ENCODE measurements at places on chromosomes 13 and 19.

- no peak for DNase-seq
These were observed 15.2 kb downstream of the BIVM start for GRCh38 chr13:102814025-102814607.

GRCh38 chr13:25217023-25217885 lies 45.2 kb upstream of the AMER2 start:
- no peak for DNase-seq

DNA sequence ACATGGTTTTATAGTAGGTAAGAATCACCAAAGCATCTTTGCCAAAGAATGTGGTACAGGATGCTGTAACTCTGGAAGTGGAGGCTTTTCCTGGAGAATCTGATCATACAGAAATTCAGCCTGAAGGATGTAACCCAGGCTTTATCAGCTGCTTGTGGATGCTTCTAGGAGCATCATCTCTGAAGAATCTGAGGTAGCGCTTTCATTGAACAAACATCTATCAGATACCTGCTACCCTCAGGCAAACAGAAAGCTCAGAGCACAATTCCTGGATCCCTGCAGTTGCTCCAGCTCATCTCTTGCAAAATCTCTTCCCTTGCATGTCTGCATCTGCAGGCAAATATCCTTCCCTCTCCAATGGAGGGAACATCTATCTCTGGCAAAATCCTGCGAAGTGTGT lies 9.3 kb downstream of the FAM124A start:
- DNase-seq = no peak

DNA sequence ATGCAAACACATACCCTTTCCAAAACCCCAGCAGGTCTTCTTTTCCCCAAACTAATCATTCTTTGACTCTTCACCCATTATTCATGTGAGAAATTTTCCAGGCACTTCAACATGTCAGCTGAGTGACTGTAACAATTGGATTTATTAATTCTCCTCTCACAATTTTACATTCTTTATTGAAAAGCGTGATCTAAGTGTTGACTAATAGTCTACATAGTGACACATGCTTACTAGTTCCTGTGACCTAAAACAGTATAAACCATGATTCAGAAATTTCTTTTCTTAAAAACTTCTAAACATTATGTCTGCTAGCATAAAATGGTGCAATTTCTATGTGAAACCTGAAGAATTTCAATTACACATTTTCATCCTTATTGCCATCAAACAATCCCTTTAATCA lies 532.3 kb downstream of the GPC5 start:
- no peak for DNase-seq

GRCh38 chr13:22176968-22177520 lies 506.2 kb downstream of the FGF9 start:
- no peak for DNase-seq

GRCh38 chr19:51372021-51372648 lies 319 bp downstream of the NKG7 start:
- no peak for DNase-seq

DNA sequence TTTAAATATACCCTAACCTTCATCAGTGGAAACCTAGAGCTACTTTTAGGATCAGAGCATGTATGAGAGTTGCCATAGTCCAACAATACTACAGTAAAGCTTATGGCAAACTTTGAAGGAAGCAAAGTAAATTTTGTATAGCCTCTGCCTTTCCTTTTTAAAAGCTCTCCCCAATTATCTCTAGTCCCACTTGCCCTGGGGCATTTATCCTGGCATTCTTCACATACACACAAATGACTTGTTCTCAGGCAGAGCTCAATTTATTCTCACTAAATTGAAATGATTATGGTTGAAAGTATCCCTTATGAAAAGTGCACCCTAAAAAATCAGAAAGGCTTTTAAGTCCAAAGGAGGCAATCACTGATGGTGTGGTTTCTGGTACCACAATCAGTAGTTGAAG lies 94.1 kb upstream of the UFM1 start:
- no peak for DNase-seq

GRCh38 chr19:20038358-20039202 lies 725 bp downstream of the ZNF682 start:
- DNase-seq = no peak

- DNase-seq = no peak
These were observed 235.6 kb downstream of the SHISA2 start for GRCh38 chr13:25816239-25816638.

GRCh38 chr19:49976496-49976895 lies 15.5 kb upstream of the SIGLEC11 start:
- DNase-seq = no peak

DNA sequence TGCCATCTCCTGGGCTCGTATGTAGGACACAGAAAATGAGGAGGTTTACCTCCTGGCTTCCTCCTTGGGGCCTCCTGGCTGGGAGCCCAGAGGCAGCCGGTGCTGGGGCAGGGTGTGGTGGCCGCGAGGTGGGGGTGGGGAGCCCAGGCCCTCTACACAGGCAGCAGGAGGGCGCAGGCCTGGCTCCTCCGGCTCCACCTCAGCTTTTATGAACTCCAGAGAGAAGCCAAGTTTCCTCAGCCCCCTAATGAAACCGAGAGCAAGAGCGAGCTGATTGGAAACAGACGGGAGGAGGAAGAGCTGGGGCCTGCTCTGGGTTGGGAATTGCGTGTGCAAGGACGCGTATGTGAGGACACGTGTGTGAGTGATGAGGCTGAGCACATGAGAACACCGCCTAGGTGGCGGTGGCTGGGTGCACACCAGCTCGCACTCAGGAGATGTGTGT lies 23.1 kb downstream of the LYL1 start:
- peak; percentile 83 for DNase-seq

DNA sequence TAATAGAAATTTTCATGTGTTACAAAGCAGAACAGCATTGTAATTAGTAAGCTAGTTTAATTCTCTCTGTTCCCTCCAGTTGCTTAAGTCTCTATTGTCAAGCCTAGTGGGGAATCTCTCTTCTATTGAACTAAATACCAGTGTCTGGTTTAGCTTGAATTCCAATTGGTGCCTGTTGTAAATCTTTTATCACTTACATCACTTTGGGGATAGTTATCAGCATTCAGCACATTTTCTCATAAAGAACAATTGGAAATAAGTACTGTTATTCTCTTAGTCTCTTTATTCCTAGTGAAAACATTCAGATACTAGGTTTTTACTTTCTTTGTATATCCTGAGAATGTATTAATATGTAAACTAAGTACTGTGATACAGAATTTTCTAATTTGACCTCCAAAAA lies 25.2 kb downstream of the IPO5 start:
- no peak for DNase-seq

- no peak for DNase-seq
These were observed 22.5 kb downstream of the DHRS12 start for GRCh38 chr13:51781246-51782022.

GRCh38 chr19:43469160-43469480 lies 3.7 kb upstream of the LYPD3 start:
- no peak for DNase-seq

DNA sequence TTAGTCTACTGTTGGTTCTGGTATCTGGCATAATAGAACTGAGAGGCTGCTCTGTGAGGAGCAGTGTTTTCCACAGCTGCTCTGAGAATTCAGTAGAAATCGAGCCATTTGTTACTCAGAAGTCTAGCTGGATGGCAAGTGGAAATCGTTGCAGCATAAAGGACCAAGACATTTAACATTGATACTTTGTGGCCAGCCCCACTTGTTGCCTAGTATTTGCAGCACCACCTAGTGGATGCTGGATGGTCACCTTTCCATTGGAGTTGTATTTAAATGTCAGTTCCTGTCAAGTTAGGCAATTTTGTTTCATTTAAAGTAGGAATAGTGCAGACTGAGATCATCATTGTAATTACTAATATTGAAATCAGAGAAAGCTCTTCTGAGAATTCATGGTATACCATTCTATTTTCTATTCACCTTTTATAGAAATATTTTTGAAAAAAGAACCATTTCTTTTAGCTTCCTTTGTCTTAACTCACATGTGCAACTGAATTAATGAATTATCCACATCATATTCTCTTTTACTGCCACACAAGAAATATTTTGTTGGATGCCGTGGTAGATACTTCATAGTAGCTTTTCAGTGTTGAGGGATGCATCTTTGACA lies 64.6 kb downstream of the PDS5B start:
- DNase-seq = no peak

DNA sequence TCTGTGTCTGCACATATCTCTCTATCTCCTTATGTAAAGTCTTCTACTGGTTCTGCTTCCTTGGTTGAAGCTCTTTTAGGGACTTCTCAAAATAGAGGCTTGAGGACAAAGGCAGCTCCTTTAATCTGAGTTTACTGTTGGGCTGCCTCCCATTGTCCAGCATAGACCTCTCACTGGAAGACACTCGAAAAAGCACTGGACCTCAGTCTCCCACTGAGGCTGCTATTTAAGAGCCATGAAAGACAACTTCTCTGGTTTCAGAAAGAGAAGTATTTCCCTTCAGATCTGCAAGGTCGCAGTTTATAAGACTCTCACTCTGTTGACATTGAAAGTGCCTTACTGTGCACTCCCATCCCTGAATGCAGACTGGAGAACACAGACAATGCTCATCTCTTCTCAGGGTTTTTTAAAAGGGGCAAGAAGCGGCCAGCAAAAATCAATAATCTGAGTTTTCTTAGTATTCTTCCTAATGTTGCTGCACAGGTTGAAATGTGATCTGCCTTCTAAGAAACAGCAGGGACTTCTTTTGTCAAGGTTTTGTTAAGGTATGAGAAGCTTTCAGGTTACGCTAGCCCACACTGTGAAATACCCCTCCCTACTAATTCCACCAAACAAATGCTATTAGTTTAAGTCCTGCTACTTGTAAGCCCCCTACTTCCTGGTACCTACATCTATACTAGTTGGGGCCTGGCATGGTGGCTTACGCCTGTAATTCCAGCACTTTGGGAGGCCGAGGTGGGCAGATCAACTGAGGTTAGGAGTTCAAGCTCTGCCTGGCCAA lies 450.0 kb upstream of the SLC10A2 start:
- DNase-seq = no peak

- no peak for DNase-seq
These were observed at the start of gene KLK1 for GRCh38 chr19:50823389-50824042. Gene KLK1 (minus strand): TSS chr19:50823787. CDS start chr19:50823748, 39 bp downstream.

- DNase-seq = no peak
These were observed 22.7 kb downstream of the HPN start for GRCh38 chr19:35063940-35064818.

- DNase-seq = no peak
These were observed 204.0 kb upstream of the GPR12 start for GRCh38 chr13:26964278-26965250.

DNA sequence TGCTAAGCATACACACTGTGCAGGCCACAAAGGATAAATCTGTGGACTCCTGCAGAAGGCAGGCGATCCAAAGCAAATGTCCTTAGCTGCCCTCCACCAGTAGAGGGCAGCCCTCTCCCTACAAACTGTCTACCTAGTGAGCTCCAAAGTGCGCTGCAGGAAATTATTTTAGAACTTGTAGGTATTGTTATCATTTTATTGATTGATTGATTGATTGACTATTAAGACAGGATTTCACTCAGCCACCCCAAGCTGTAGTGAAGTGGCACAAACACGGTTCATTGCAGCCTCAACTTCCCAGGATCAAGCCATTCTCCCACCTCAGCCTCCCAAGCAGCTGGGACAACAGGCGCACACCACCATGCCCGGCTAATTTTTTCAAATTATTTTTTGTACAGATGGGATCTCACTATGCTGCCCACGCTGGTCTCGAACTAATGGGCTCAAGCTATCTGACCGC lies 37.3 kb downstream of the RNF6 start:
- DNase-seq = peak; percentile 62

GRCh38 chr19:6481541-6482342 lies at the start of gene DENND1C:
Gene DENND1C (minus strand): TSS chr19:6481787. CDS start chr19:6481695, 92 bp downstream.
- DNase-seq = no peak

GRCh38 chr13:110037925-110038573 lies 251.7 kb upstream of the IRS2 start:
- DNase-seq = no peak

DNA sequence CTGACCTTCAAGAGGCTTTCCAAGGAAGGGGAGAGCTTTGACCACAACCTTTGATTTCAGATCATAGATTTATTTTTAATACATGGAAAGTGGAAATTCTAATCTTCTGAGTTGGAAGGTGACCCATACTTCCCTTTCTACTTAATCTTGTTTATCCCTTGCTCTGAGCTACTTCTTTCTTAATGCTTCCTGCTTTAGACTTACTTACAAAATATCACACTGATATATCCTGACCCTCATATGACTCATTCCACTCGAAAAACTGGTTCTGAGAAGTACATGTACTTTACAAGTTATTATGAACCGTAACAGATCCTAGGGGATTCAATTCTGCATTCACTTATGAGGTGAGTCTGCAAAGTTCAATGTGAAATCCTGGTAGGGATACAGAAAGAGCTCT lies 76.2 kb upstream of the IRS2 start:
- DNase-seq = no peak

DNA sequence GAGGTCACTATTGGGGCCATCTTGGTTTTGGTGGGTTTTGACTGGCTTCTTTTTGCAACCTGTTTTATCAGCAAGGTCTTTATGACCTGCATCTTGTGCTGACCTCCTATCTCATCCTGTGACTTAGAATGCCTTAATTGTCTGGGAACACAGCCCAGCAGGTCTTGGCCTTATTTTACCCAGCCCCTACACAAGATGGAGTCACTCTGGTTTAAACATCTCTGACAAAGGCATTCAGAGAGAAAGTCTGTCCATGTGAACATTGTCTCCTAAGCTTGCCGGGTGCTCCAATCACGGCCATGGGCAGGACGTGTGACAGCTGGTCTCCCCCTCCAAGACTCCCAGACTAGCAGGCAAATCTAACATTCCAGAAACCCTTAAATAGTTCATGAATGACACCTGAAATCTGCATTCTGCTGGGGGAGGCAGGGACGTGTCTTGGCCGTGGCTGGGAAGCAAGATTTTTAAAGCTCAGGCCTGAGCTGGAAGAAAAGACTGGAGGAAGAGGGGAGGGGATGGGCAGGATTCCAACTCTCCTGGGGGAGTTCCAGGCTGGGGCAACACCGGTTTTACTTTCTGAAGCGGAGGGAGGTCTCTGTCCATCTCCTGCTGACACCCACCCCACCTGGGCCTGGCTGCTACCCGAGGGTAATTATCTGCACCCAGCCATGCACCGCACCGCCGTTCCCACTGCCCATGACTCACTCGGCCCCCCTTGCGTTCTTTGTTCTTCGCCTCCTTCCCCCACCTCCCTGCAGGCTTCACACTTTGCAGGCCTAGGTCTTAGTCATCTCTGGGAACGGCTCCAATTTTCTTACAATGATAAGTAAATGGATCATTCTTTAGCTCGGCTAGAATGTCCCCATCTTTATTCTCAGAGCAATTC lies 11.6 kb upstream of the OR1M1 start:
- peak; percentile 96 for DNase-seq

DNA sequence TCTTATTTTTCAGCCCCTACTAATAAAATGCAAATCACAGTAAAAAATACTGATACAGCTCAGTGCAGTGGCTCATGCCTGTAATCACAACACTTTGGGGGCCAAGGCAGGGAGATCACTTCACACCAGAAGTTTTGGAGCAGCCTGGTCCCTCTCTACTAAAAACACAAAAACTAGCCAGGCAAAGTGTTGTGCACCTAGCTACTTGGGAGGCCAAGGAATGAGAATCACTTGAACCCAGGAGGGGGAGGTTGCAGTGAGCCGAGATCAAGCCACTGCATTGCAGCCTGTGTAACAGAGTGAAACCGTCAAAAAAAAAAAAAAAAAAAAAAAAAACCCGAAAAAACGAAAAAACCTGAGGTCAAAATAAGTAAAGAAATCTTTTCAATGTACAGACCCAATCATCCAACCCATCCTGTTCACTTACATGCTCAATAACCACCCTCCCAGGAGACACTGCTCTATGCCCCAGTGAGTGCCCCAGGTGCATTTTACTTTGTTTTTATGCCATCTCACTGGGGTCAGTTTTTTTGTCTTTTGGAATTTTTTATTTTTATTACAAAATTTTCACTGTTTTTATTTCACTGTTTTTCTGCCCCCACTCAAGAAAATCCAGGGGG lies 107.0 kb downstream of the ZNF486 start:
- DNase-seq = no peak
